ENCODE measurements at places on chromosomes 2 and 18.

DNA sequence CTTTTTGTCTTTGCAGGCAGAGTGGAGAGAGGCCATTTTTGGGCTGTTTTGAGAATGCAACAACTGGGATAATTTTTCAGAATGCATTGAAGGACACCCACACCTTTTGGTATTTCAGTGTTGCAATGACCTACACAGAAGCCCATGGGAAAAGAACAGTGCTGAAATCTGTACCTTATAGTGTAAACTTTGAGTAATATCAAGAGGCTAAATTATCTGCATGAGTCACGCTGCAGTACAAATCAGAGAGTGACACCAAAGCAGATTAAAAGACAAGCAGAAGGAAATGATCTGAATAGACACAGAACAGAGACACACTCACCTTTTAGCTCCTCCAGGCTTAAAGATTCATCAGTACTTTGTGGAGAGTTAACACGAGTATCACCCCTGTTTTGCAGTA is 265.3 kb downstream of the PAX3 start:
- DNase-seq = no peak

- DNase-seq = no peak
Measured at GRCh38 chr2:19086231-19086651, 272.2 kb downstream of the OSR1 start.

DNA sequence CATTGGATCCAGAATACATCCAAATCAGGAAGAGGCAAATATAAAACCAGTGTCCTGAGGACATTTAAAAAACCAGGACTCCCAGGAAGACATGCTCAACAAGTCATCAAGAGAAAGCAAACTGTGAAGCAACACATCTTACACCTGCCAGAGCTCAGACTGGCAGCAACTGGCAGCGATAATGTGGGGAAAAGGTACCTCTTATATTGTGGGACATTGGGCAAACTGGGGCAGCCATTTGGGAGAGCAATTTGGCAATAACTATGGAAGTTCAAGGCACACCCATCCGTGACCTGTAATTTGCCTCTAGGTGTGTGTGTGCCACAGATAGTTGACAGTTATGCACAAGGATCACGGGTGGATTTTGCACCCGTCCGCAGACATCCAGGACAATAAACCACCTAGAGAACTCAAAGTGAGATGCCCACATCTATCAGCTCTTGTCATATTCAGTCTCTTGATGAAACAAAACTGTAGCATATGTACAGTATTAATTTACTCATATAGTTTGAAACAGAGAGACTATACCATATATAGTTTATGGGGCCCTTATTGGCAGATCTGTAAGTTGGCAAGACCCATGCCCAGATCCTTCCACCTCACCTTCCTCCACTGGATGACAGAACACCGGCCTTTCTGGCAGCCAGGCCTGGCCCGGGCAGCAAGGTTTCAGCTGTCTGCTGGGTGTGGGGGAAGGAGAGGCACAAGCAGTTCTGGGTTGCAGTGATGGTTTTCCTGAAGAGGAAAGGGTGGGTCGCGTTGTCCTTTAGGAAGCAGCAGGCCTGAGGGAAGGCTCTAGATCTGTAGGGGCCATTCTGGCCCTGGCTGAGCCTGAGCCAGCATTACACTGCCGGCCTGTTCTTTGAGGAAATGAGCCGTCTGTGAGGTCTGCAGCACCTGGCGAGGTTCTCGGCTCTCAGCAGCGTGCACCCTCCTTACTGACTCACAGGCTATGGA is 18.8 kb downstream of the HJURP start:
- no peak for DNase-seq

GRCh38 chr18:44729631-44730101 is 49.0 kb downstream of the SETBP1 start:
- no peak for DNase-seq

DNA sequence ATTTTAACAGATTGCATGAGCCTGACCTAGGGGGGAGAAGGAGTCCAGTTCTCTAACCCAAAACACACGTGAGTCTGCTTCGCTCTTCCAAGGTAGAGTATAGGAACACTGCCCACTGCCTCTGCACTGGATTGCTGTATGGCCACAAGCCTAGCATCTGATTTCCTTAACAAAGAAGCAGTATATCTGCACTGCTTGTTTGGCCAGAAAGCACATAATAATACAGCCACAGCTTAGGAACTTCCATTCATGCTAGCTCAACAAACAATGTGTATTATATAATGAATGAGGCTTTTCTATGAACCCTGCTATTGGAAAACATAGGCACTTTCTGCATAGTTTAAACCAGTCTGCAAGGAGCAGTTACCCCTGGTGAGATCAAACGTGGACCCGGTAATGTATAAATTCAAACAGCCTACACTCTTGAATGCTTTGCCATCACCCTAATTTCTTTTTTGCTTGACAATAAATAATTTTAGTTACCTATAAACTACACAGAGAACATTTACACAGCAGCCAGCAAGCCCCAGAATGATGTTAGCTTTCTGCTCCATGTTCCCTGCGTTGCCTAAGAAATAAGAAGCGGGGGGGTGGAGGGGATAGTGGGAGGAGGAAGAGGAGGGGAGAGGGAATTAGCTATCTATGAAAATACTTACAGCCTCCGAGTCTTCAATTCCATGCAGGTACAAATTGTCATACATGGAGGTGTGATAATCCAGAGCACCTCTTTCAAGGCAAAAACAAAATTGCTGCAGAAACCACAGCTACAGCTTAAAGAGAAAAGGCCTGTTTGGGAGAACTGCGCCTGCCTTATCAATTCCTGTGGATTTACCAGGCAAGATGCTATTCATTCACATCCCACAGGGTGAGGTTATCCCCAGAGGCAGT is 125.6 kb downstream of the CACNB4 start:
- no peak for DNase-seq

GRCh38 chr2:157777427-157777826 is 98.7 kb downstream of the ACVR1 start:
- peak; percentile 30 for DNase-seq

DNA sequence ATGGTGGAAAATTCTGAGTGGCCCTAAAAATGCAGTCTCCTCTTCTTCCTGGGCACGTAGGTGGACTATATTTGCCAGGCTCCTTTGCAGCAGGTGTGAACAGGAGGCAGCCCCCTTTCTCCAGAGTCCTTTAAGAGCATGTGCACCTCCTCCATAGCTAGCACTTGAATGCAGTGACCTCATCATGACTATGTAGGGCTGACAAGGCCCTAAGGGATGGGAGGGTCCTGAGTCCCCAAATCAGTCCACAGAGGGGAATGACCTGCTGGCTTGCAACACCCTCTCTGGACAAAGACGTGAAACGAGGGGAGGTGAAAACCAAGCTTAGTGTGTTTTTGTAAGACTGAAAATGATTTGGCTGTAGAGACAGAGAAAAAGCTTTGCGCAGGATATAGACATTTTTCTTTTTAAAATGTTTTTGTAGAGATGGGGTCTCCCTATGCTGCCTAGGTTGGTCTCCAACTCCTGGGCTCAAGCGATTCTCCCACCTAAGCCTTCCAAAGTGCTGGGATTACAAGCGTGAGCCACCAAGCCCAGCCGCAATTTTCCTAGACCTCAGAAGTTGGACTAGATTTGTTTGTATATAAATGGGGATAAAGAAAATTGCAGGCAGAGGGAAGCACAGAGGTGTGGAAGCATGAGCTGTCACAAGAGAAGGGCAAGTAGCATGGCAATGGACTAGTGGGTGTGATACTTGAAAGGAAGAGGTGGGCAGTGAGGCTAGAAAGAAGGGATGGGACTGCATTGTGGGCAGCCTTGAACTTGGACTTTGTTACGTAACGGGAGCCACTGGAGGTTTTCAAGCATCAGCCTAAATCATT is 28.8 kb downstream of the LONRF2 start:
- DNase-seq = no peak

DNA sequence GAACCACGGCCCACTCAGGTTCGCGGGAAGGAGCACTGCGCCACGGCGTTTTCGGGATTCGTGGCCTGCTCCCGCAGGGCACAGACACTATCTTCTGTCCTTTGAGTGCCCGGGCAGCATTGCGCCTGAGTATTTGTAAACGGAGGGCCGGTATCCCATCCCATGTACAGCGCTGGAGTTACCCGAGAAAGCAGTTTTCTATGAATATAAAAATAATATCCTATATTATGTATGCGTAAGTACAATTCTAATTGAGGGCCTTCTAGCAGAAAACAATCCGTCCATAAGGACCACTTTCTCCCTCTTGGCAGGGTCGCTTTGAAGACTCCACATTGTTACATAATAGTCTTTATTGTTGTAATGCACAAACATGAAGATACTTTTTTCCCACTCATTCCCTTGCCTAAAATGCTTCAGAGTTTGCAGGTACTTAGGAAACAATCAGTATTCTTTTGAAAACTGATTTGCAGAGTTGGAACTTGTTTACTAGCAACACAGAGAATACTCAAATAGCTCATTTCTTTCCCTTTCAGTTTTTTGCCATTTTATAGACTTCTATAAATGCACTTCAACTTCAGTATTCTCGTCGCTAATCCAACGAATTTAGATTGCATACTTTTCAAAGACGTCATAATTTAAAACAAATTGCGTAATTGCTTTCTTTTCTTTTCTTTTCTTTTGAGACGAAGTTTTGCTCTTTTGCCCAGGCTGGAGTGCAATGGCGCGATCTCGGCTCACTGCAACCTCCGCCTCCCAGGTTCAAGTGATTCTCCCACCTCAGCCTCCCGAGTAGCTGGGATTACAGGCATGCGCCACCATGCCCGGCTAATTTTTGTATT is 1.0 kb upstream of the REV1 start:
- DNase-seq = no peak

- no peak for DNase-seq
Measured at GRCh38 chr2:85781013-85781332, 27.2 kb downstream of the ATOH8 start.

DNA sequence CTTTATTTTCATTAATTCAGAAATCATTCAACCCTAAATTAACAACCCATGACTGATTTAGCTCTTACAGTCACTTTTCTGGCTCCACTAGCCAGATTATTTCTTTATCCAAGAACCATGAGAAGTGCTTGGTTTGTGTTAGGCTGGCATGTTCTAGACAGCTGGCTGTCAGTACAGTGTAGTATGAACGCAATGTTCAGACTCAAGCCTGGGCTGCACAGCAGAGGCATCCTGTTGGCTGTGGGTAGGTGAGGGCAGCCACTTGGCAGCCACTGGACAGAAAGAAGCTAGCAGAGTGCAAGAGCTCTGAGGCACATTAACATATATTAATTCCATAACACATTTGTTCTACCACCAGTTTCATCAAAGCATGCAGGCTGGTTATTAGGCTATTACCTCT is 522.9 kb upstream of the FSHR start:
- DNase-seq = no peak

DNA sequence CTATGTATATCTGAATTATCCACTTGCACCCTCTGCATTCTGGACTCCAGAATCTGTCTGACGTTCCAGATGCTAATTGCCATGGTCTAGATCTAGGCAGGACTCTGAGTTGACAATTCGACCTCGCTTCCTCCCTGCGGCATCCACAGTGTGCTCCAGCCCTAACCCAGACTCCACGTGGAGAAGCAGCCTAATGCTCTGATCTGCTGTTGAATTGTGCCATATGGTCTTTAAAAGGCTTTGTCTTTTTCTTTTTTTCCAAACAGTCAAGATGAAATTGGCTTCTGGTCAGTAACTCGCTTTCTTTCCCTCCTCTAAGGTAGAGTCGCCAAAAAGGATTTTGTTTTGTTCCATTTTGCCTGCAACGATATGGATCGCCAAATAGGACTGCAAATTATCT is 752.6 kb upstream of the ID2 start:
- no peak for DNase-seq

- no peak for DNase-seq
Measured at GRCh38 chr2:88167740-88168139, 2.4 kb upstream of the THNSL2 start.

DNA sequence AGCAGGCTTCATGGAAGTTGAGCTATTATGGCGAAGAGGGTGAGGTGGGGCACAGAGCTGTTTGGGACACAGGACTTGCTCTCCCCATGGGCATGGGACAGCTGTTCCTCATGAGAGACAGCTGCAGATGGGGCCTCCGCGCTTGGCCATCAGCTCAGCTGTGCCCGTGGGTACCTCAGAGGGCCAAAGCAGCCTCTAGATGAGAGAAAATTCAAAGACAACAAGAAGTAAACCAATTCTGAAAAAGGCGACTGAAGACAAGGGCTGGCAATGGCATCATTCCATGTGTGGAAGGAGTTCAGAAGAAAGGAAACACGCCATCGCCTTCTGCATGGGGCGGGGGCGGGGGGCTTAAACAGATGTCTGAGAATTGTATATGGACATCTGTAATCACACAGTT is 136.2 kb downstream of the BCL2 start:
- DNase-seq = no peak

DNA sequence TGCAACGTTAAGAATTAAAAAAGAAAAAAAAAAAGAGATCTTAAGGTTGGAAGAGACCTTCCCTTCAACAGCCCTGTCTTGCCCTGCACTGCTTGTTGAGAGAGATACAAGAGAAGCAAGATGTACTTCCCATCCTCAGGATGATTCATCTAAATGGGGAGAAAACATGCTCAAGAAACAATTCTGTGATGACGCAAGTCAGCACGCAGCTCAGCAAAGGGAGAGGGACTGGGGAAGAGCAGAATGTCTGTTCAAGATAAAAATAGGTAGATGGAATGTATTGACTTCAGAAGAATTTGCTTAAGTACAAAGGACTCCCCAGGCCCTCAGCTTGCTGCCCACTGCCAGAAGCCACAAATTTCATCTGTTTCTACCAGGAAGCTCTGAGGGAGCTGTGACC is 198.2 kb upstream of the SPRED2 start:
- DNase-seq = no peak

GRCh38 chr2:219656526-219656925 is 29.1 kb downstream of the SLC4A3 start:
- no peak for DNase-seq

GRCh38 chr18:48609114-48609513 is 70.3 kb downstream of the CTIF start:
- DNase-seq = no peak

GRCh38 chr2:149134335-149134923 is 95.9 kb downstream of the LYPD6B start:
- no peak for DNase-seq

DNA sequence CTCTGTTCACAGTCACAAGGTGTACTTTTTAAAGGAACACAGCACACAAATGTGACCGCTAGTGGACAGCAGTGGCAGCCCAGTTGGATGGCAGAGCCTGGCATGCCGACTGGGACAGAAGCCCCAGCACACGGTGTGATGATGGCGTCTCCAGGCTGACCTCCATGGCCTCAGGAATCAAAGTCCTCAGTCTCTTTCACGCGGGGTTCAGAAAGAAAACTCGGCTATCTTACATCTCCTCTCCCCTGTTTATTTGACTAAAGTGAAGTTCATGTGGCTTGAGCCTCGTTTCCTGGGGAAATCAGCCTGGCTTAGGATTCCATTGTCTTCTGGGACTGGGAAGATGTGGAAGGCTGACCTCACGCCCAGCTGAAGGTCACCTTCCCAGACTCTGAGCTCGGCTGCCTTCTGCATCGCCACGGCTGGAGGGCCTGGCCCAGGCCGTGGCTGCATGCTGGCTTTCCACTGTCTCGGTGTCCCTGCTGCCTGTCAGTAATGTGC is 56.1 kb downstream of the ASAP2 start:
- no peak for DNase-seq

- DNase-seq = no peak
Measured at GRCh38 chr2:44707945-44708660, 233.4 kb upstream of the SIX3 start.

- no peak for DNase-seq
Measured at GRCh38 chr2:173997269-173997668, 32.1 kb upstream of the SP3 start.

- no peak for DNase-seq
Measured at GRCh38 chr2:70673041-70673647, 94.9 kb downstream of the ADD2 start.

- peak; percentile 59 for DNase-seq
Measured at GRCh38 chr2:20050646-20051531, 539 bp downstream of the LAPTM4A start.

Measured in kidney glomerular epithelial cell (primary cell).